Stimulated activated CD8-positive, alpha-beta memory T cell treated with anti-CD3 and anti-CD28 coated beads, Interleukin-15, amount 100 ng/mL, for 1 hour (primary cell): ENCODE measurements at places on chromosomes 4 and X.

DNA sequence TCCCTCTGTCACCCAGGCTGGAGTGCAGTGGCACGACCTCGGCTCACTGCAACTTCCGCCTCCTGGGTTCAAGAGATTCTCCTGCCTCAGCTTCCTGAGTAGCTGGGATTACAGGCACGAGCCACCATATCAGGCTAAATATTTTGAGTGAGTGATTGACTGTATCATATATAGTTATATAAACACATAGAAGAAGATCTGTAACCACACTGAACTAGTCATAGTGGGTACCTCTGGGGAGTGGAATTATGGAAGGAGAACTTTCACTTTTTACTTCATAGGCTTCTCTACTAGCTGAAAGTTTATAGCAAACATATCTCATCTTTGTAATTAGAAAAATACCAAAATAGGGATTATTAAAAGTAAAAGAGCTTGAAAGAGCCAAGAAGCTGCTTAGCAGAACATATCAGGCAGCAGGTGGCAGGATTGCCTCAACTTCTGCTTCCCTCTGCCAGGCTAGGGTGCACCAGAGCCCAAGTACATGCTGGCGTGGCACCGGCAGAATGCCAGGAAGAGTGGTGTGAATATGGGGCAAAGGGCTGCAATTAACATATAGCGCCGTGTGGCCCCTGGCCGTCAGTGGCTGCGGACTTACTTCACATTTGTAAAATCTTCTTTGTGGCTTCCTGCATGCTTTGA lies 39.5 kb upstream of the CD40LG start:
- no peak for DNase-seq

DNA sequence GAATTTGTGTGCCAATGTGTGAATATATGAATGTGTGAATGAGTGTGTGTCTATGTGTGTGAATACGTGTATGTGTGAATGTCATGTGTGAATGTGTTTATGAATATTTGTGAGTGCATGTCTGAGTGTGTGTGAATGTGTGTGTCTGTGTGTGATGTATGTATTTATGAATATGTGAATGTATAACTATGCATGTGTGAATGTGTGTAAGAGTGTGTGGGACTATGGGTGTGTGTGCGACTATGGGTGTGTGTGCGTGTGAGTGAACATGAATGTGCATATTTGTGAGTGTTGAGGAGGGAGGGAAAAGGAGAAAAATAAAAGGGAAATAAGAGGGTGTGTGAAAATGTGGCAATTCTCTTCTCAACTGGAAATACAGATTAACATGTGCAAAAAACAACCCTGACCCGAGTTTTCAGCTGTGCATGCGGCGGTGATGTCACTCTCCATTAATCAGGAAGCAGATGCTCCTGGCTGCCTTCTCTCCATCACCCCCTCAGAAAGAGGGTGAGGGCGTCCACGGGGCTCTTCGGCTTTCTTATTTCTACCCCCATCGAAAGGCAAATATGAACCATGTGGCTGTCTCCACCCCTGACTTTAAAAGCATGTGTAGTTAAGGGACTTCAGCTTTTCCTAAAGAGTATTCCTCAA lies 219.8 kb downstream of the MAML3 start:
- no peak for DNase-seq

GRCh38 chr4:80101792-80102116 lies 28.7 kb upstream of the ANTXR2 start:
- DNase-seq, result no peak

- DNase-seq, result no peak
These were observed 108.3 kb upstream of the SLC34A2 start for GRCh38 chr4:25547343-25547742.

DNA sequence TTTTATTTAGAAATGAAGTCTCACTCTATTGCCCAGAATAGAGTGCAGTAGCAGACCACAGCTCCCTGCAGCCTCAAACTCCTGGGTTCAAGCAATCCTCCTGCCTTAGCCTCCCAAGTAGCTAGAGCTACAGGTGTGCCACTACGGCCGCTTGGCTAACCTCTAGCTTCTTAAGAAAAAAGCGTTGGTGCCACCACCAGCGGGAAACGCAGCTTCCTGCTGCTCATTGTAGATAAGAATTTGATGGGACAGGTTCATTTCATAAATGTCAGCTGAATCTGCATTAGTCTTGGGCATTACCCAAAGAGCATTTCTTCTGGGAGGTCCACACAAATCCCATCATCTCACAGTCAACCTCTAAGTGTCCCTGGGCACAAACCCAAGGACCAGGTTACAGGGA lies 33.2 kb upstream of the NAP1L5 start:
- no peak for DNase-seq

- no peak for DNase-seq
These were observed 19.3 kb upstream of the ING2 start for GRCh38 chr4:183485411-183486160.

DNA sequence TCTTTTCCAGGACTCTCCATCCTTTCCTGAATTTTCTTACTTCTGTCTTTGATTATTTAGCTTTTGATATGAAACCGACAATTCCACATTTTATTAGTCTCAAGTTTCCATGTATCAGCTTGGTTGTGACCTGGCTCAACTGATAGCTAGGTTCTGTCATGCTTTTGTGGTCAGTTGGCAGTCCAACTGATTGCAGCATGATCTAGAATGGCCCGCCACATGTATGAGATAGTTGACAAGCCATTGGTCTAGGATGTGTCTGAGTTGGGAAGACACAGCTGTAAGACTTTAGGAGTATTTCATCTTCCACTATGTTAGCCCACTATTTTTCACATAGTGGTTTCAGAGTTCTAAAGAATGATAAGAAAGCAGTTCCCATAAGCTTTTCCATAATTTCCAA lies 117.5 kb upstream of the GRID2 start:
- DNase-seq, result no peak

GRCh38 chr4:83767067-83767466 lies 231.2 kb downstream of the GPAT3 start:
- no peak for DNase-seq

DNA sequence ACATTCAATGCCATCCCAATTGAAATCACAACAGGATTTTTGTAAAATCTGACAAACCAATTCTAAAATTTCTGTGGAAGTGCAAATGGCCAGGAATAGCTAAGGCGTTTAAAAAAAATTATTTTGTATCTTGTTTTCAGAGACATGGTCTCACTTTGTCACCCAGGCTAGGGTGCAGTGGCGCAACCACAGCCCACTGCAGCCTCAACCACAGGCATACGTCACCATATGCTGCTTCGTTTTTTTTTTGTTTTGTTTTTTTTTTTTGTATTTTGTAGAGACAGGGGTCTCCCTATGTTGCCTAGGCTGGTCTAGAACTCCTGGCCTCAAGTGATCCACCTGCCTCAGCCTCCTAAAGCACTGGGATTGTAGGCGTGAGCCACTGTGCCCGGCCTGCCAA lies 24.5 kb downstream of the ZNF41 start:
- DNase-seq, result no peak

- DNase-seq, result no peak
These were observed 765 bp upstream of the DGKK start for GRCh38 chrX:50471390-50471789.

- no peak for DNase-seq
These were observed 59.4 kb downstream of the TSC22D3 start for GRCh38 chrX:107716118-107716684.

- no peak for DNase-seq
These were observed 66.9 kb downstream of the PSAPL1 start for GRCh38 chr4:7367864-7368277.

GRCh38 chr4:37821953-37822605 lies 4.4 kb upstream of the PGM2 start:
- no peak for DNase-seq

DNA sequence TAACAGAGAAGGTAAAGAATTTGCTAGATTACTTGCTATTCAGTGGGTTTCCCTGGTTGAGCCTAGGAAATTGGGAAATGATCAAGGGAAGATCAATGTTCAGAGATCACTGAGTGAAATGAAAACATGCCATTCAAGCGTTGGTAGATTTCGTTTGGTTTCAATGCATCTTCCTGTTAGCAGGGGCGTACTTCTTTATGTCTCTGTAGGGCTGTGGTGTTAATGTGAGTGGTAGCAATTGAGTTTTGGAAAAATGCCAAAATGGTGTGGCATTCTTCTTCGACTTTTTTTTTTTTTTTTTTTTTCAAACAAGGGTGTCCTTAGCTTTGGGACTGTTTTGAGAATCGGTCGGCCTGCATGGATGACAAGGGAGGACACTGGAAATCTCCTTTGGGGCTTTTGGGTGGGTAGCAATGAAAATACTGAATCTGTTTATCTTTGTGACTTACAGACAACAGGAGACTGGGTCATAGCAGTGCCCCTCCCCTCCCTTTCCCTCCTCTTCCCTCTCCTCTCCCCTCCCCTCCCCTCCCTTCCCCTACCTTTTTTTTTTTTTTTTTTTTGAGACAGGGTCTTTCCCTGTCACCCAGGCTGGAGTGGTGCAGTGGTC lies 50.4 kb downstream of the SPRY1 start:
- DNase-seq, result no peak

DNA sequence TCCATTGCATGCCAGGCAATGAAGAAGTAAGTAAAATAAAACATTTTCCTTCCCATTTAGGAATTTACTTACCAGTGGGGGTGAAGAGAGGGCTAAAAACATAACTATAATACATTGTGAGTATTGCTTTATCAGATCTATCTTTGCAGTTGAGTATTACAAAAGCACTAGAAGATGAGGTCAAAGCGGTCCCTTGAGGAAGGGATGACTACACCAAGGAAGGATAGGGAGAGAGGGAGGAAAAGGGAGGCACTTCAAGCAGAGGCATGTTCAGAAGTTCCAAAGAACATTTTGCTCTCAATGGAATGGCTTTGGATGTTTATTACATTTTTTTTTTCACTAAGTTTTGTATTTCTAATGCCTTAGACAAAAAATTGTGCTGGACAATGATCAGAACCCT lies 127.8 kb downstream of the TET2 start:
- no peak for DNase-seq

DNA sequence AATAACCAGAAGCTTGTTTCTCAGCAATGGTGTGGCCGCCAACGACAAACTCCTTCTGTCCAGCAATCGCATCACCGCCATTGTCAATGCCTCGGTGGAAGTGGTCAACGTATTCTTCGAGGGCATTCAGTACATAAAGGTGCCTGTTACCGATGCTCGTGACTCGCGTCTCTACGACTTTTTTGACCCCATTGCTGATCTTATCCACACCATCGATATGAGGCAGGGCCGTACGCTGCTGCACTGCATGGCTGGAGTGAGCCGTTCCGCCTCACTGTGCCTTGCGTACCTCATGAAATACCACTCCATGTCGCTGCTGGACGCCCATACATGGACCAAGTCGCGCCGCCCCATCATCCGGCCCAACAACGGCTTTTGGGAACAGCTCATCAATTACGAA lies 383 bp downstream of the DUSP21 start:
- DNase-seq, result no peak

GRCh38 chr4:75289914-75290582 lies 224.2 kb downstream of the RCHY1 start:
- DNase-seq, result no peak

DNA sequence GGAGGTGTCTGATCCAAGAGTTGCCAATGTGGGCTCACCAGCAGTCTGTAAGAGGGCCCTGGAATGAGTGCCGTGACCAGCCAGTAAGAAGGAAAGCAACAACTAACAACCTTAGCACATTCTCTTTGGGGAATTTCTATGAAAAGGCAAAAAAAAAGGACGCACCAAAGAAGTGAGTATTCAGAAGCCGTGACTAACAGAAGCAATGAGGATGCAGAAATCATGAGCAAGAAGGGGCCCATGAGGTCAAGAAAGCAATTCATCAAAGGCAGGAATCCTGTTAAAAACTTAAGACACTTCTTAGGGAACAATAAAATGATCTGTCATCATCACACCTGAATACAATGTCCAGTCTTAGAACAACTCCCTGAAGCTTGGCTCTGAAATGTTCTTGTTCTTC lies 260.5 kb downstream of the RAPGEF2 start:
- DNase-seq, result no peak

DNA sequence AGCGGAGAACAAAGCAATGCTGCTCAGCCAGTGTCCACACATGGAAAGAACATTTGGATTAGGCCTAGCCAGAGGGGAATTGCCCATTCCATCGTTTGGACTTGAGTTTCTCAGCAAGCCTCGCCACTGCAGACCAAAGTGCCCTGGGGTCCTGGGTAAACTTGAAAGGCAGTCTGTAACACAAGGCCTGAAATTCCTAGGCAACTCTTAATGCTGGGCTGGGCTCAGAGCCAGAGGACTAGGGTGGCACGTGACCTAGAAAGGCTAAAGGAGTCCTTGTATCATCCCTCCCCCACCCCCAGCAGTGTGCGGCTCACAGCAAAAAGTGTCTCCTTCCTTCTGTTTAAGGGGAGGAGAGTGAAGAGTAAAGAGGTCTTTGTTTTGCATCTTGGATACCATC lies 210.4 kb upstream of the ARX start:
- no peak for DNase-seq

DNA sequence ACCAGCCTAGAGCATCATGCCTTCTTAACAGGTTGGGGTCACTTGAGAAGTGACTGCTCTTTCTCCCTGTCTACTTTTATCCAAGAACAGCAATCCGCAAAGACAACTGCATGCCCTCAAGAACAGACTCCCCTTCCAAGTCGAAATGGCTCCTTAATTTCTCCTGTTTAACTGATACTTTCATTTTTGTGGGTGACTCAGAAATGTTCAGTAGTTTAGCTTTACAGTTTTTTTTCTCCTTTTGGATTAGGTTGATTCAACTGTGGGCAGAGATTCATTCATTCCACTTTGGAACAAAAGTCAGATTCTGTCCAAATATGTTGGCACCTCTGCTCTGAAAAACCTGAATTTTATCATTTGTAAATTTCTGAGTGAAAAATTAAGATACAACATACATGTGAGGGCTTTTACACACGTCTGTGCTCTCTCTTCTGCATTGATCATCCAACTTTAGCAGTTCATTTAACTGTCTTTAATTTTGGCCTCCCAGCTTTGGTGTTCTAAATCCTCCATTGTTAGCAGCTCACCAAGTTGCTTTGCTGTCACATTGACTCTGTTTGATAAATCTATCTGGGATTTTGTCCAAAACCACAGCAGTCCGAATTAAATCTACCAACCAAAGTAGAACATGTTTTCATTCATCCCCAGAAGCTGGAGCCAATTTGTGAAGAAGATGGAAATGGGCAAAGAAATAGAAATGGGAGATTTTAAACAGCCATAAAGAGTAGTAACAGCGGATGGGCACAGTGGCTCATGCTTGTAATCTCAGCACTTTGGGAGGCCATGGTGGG lies 50.0 kb downstream of the HOPX start:
- DNase-seq, result no peak

DNA sequence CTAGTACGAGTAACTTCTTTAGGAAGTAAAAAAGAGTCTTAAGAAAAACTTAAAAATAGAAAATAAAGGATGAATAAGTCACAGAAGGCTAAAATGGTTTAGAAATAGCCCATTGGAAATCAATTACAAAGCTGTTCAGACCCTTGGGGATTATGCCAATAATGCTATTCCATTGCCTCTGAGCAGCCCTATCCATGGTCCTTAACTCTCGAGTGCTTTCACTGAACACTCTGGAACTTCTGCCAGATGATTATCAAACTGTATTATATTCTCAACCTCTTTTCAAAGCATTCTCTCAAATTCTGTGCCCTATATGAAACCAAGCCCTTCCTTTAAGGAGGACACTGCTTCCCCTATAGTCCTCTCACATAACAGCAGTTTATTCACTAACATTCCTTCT lies 17.0 kb downstream of the SLC9B1 start:
- no peak for DNase-seq
